Activated CD8-positive, alpha-beta T cell treated with anti-CD3 and anti-CD28 coated beads, Interleukin-2, amount 10 ng/mL, durations not matched to agents 7 days and 5 days (primary cell): ENCODE measurements at places on chromosomes 4 and X. TPM values are rescaled to one million over a fixed set of nuclear protein-coding genes. Genes with fewer than 3 reads are reported as not detected.

MAGEB16 gene
- total RNA-seq = not detected

DNA sequence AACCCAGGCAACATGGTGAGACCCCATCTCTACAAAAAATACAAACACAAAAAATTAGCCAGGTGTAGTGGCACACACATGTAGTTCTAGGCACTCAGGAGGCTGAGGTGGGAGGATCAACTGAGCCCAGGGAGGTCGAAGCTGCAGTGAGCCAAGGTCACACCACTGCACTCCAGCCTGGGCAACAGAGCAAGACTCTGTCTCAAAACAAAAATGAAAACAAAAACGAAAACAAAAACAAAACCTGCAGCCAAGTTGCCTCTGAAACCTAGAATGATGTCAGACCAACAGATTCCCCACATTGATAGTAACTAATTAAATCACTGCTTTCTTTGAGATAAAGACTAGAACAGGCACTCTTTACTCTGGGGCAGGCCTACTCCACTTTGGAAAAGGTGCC is 104.5 kb downstream of the AMELX start:
- DNase-seq = no peak

GRCh38 chr4:7075962-7076695 is 8.3 kb upstream of the GRPEL1 start:
- no peak for DNase-seq

ATP2B3 gene
- not detected for total RNA-seq
